ENCODE measurements at places on chromosomes 5 and 9.
A peak's percentile ranks its signal among the peaks of the same experiment; 100 is the strongest.

DNA sequence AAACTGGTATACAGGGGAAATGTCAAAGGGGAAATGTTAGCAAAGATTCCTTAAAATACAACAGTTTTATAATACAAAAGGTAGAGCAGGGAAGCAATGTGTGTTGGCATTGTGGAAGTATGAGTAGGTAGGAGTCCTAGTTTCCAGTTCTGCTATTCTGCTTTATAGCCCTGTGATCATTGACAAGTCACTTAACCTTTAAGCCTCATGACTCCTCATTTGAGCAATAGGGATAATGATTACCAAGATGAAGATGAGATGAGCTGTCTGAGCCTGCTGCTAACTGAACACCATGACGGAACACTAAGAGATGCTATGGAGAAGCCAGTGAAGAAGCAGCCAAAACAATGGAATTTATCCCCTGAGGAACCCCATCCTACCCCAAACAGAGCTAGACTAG lies 251.7 kb downstream of the PAPPA start:
- no peak overlapping the region for H3K4me3 ChIP-seq
- H3K27me3 ChIP-seq: no peaks in the 10 kb centered on the region
- peaks cover 4% of the 10 kb centered on the region for H3K36me3 ChIP-seq
- no peaks in the 10 kb centered on the region for H3K4me1 ChIP-seq

DNA sequence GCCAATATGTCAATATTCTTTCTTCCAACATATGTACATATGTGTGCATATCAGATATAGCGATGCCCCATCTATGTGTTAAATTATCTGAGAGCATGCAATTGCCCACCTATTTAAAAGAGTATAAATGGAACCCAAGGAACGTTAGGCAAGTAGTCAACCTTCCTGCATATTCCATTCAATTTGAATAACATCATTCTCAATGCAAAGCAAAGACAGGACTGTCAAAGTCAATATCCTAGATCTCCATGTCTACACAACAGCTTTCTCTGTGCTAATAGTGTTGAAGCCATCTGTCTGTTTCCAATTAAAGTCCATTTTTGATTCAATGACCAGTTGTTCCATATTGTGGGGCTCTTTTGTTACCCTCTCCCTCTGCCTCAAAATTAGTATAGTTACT lies 85.3 kb upstream of the COX7C start:
- no peaks in the 10 kb centered on the region for H3K36me3 ChIP-seq
- no peak overlapping the region for H3K4me3 ChIP-seq
- no peak overlapping the region for H3K27ac ChIP-seq
- no peaks in the 10 kb centered on the region for H3K27me3 ChIP-seq
- H3K4me1 ChIP-seq: no peaks in the 10 kb centered on the region

DNA sequence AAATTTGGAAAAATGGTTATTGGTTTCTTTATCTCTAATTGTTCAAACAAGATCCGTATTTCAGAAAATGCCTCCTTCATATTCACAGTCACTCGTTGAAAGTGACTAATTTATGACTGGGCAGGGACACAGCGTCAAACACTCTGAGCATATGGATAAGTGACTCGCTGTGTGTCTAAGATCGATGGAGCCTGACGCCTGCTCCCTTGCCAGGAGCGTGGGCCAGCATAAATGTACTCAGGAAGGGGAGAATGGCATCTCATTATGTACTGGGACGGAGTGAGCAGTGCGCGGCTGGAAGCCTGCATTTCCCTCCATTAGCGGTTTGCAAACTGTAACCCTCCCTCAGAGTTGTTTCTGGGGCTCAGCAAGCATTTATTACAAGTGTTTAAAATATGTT lies 79.8 kb upstream of the CAST start:
- H3K4me1 ChIP-seq: peaks cover 7% of the 10 kb centered on the region
- H3K36me3 ChIP-seq: peaks cover 2% of the 10 kb centered on the region
- DNase-seq: no peak
- no peak overlapping the region for H3K27ac ChIP-seq

DNA sequence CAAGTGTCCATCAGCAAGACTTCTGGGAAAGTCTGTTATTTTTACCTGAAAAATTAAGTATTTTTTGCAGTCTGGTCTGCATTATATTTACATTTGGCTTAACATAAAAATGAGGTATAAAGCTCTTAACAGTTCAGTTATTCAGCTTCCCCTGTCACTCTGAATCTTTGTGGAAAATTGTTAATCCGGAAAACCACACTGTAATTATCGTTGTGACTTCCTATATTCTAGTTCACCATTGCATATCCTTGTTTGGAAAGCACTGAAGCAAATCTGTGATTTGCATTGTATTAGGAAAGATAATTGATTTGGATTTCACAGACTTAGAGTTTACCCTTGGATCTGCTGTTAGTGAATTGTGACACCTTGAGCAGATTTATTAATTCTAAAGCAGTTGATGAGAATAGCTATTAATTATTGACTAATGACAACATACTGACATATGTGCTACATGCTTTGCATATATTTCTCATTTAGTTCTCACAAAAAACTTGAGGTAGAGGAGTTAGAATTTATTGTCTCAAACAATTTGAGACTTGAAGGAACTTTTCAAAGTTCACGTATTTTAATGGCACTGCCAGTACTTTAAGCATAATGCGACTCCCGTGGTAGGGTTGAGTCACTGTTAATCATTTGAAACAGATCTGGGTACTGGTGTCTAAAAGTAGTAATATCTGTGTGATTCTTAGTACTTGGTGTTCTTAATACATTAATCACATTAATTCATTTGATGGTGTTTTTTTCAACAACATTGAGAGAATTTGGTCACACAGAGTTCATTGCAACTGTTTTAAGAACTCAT lies 71.8 kb upstream of the LRRC70 start:
- H3K27me3 ChIP-seq: no peaks in the 10 kb centered on the region
- H3K36me3 ChIP-seq: peaks cover 12% of the 10 kb centered on the region
- no peak overlapping the region for H3K4me3 ChIP-seq
- H3K27ac ChIP-seq: no peak overlapping the region
- no peak for DNase-seq

- DNase-seq: no peak
- peaks cover 2% of the 10 kb centered on the region for H3K4me1 ChIP-seq
- no peak overlapping the region for H3K4me3 ChIP-seq
- H3K36me3 ChIP-seq: peaks cover 6% of the 10 kb centered on the region
- H3K27ac ChIP-seq: no peak overlapping the region
These were observed 2.8 kb upstream of the OR2V1 start for GRCh38 chr5:181133610-181134231.

GRCh38 chr5:95350631-95351030 lies 40.5 kb upstream of the FAM81B start:
- peaks cover 10% of the 10 kb centered on the region for H3K27me3 ChIP-seq
- H3K27ac ChIP-seq: no peak overlapping the region
- no peak for DNase-seq
- no peaks in the 10 kb centered on the region for H3K4me1 ChIP-seq
- H3K36me3 ChIP-seq: no peaks in the 10 kb centered on the region
- no peak overlapping the region for H3K4me3 ChIP-seq

GRCh38 chr9:15785584-15785983 lies 232.7 kb downstream of the CCDC171 start:
- H3K27me3 ChIP-seq: no peaks in the 10 kb centered on the region
- no peak overlapping the region for H3K27ac ChIP-seq
- H3K4me3 ChIP-seq: no peak overlapping the region
- H3K36me3 ChIP-seq: no peaks in the 10 kb centered on the region
- no peak for DNase-seq

DNA sequence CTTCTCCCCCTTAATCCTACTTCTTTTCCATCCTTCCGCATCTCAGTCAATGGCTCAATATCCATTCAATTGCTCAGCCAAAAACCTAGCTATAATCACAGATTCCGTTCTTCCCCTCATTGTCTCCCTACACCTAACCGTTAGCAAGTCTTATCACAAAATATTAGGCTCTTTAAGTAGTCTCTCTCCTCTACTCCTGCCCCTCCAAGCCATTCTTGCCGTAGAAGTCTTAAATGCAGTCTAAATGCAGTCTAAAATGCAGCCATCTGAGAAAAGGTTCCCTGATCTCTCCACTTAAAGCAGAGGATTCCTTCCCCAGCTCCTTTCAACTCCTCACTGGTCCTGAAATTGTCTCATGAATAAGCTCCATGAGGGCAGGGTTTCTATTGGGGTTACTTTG lies 57.8 kb downstream of the ELL2 start:
- H3K27ac ChIP-seq: peak overlapping the region; percentile 0
- H3K27me3 ChIP-seq: no peaks in the 10 kb centered on the region
- H3K4me3 ChIP-seq: no peak overlapping the region
- DNase-seq: no peak
- peaks cover 5% of the 10 kb centered on the region for H3K36me3 ChIP-seq
- H3K4me1 ChIP-seq: peaks cover 3% of the 10 kb centered on the region

Data from T-helper 17 cell (primary cell).